ENCODE measurements at places on chromosomes 13 and 19.

DNA sequence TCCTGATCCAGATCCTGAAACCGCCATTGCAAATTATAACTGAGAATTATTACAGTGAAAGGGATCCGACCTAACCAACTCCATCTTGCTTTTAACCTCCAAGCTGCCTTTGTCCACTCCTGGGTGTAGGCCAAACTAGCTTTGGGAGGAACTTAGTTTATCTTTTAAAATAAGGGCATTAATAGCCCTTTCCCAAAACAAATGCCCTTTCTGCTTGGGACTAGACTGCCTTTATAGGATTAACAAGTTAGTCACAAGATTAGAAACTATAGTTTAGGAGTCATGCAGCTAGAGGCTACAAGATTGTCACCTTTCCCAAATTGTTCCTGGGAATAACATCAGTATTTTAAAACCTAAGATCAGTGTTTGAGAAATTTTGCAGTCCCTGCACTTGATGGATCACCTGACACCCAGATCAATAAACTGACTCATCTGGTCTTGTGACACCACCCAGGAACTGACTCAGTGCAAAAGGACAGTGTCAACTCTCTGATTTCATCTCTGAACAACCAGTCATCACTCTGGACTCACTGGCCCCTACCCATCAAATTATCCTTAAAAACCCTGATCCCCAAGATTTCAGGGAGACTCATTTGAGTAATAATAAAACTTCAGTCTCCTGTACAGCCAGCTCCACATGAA, 4.1 kb upstream of the ZNF841 start:
- no peak for DNase-seq

GRCh38 chr13:72180253-72180952, 313.4 kb upstream of the DACH1 start:
- DNase-seq: no peak

DNA sequence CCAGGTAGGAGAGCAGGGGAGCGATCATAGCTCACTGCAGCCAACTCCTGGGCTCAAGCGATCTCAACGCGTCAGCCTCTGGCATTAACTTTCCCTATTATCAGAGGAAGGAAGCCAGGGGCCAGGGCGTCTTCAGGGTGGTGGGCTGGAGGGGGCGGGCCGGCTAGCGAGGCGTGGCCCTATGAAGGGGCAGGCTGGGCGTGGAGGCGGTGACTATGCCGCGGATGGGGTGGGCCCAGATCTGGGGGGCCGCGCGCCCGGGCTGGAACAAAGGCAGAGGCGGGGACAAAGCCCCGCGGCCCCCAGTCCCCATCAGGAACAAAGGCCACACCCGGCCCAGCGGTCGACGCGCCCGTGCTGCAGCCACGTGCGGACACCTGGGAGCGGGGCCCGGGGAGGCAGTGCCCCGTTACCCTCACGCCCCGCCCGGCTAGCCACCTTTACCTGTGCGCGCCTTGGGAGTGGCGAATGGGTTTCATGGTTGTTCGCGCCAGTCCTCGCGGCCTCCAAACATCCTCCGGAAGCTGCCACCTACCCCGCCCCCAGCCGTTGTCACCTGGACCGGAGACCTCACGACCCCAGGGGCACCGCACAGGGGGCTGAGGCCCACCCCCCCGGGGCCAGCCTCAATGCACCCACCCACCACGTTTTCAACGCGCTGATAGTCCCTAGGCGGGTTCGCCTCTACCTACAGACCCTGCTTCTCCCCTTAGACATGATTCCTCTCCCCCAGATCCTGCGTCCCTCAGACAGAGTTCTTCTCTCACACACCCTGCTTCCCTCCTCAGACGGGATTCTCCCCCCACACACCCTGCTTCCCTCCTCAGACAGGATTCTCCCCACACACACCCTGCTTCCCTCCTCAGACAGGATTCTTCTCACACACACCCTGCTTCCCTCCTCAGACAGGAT, 5.4 kb upstream of the TRIM28 start:
- DNase-seq: no peak

DNA sequence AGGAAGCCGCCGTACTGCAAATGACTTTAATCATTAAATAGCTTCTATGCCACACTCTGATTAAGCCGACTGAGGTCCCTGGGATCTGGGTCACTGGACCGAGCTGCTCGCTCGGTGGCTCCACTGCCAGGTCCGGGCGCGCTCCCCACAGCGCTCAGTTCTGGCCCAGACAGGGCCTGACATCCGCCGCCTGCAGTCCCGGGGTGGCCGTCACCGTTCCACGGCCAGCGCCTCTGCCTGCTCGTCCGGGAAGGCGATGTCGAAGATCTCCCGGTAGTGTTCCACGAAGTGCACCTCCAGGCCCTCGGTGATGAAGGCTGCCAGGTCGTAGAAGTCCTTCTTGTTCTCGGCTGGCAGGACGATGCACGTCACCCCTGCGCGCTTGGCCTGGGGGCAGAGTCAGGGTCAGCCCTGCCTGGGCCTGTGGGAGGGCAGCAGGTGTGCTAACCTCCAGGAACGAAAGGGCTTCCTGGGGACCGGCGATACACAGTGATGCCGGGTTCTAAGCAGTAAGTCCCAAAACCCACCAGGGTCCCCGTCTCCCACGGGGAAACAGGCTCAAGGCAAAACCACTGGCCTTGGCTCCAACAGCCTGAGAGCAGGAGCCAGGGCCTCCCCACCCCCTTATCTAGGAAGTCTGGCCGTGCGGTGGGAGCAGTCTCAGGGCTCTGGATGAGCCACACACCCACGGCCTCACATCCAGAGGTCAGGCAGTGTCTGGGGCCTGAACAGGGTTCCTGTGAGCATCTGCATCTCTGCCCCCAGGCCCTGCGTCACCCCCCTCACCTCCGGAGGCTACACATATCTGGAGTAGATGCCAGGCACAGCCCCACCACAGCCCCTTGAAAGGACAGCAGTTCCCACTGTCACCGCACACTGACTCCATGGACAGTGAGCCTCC, 2.0 kb downstream of the RPL36 start:
- no peak for DNase-seq

GRCh38 chr19:51250786-51251467, at the start of gene SIGLECL1:
Gene SIGLECL1 (plus strand): TSS chr19:51251080. CDS start chr19:51264073, 12,993 bp downstream.
- no peak for DNase-seq

- no peak for DNase-seq
Observed at GRCh38 chr13:109348519-109349258, 437.7 kb downstream of the IRS2 start.

GRCh38 chr19:676339-677105, at the start of gene FSTL3:
Gene FSTL3 (plus strand): TSS chr19:676392. CDS start chr19:676424, 32 bp downstream.
- DNase-seq: no peak

GRCh38 chr19:18759304-18759994, 31.7 kb downstream of the COMP start:
- no peak for DNase-seq

DNA sequence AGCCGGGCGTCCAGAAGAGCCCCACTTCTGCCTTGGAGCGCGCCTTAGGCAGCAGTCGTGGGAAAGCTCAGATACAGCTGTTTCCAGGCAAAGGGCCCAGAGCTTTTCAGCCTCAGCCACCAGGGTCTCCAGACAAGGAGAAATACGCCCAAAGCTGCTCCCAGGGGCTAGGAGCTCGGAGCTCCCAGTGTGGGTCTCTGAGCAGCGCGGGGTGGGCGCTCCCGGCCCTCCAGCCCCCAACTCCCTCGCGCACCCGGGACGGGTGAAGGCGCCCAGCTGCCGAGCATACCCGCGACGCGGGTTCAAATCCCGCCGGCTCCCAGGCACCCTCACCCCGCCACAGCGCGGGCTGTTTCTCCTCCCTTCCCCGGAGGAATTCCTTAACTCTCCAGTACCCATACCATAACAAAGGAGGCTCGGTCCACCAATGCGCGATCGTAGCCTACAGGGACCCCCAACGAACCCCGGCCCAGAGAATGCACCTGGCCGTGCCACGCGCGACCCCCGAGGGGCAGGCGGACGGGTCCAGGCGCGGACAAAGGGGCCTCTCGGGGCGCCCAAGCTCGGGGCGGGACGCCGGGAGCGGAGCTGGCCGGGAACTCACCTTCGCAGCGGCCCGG, 507 bp downstream of the COL4A1 start:
- no peak for DNase-seq

DNA sequence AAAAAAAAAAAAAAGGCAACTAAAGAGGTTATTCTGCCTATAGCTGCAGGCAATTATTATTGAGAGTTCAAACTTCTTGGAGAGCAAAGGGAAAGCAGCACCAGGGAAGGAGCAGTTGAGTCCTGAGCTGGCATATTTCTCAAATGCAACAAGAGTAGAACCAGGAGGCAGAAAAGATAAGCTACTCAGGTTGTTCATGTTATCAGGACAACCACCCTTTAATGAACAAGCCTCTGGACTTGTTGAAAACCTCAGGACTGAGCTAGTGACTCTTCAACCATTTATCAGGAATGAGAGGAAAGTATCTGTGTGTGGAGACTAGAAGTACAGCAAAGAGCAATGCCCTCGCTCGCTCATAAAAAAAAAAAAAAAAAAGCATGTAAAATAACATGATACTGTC, 183.0 kb downstream of the KCTD12 start:
- DNase-seq: no peak

DNA sequence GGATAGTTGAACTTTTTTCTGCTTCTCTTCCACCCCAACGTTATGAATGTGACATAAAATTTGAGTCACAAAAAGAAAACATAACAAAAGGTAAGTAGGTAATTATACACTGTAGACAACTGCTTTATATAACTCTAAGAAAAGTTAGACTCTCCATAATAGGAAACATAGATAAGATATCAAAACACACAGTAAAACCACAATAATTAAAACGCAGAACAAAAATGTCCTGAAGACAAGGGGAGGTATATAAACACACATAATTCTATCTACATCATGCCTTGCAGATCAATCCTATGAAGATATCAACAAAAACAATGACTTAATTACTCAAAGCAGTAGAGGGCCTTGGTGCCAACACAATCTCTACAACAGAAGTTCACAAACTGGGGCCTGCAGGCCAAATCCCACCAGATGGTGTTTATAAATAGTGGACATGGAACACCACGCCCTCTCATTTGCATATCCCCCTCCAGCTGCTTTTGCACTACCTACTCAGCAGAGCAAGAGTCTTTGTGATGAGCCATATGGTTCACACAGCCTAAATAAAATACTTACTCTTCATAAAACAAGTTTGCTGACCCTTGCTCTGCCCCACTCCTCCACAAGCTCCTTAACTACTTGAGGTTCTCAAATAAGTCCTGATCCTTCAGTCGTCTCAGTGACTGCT, 254.7 kb downstream of the KLF12 start:
- DNase-seq: no peak

- no peak for DNase-seq
Observed at GRCh38 chr13:39306639-39307589, 268.7 kb downstream of the NHLRC3 start.

DNA sequence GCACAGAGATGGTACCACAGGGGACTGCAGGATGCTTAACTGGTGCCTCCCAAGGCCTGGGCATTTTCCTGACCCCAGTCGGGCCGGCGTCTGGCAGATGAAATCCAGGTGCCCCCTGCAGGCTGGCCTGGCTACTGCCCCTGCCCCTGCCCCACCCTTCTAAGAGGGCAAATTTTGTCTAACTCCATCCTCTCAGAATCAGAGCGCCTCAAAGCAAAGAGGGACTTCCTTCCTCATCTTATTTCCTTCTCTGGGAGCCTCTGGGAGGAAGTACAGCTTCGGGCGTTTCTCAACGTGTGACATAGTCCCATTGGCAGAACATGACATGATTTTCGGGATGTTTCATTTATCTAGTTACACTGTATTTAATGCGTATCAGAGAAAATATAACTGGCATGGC, 2.7 kb downstream of the PRKACA start:
- no peak for DNase-seq

DNA sequence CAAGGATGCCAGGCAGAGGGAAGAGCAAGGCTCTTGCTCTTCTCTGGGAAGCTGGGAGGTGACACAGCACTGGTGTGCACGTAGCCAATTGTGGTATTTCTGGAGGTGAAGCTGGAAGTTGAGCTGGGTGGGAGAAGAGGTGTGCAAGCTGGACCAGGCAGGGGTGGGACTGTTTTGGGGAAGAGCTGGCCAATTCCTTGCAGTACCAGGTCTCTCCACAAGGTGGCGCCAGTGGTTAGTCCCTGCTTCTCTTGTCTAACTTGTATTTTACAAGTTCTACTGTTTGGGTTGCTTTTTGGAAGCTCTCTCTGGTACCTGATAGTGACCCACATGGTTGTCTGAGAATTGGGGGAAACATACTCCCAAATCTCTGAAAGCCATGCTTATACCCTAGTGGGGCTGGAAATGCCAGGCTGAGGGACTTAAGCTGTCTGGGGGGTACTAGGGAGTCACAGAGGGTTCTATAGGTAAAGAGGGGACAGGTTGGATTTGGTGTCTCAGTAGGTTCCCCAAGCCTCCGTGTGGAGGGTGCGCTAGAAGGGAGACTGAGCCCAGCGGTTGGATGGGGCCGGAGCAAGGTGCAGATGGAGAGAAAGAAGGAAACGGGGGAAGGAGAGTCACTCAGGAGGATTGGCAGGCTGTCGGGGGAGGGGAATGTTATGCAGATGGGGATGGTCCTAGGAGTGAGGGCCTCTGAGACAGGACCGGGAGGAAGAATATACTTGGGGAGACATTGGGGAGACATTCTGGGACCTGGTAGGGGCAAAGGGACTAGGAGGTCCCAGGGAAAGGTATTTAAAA, 3.0 kb downstream of the HPN start:
- peak; percentile 47 for DNase-seq

- no peak for DNase-seq
Observed at GRCh38 chr13:28409648-28410047, 85.3 kb downstream of the FLT1 start.

DNA sequence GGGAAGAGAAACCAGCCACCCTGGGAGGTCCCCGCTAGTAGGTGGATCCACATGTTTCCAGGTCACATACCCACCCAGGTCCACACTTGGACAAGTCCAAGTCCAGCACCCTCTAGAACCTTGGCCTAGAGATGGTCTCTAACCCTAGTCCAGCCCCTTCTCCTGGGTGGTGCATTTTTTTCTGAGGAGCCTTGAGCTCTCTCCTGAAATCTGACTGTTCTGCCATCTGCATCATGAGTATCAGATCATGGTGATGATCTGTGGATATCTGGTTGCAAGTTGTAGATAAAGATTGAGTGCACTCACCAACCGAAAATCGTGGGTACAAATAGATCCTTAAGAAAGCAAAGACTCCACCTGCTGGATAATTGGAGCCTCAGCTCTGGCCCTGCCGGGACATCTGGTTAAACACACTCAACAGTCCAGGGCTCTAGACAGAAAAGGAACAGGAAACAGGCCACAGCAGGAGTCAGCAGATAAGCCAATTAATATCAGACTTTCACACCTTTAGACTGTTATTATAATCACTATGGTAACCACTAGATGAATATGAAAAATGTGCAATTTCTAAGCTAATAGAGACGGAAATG, 41.1 kb downstream of the GPR12 start:
- DNase-seq: no peak

GRCh38 chr13:97715763-97716162, 237.7 kb upstream of the IPO5 start:
- DNase-seq: no peak

Data from stimulated activated CD8-positive, alpha-beta memory T cell treated with anti-CD3 and anti-CD28 coated beads, Interleukin-4, amount 100 ng/mL, for 4 hours (primary cell).